ENCODE measurements at places on chromosomes 5 and 9.
A peak's percentile ranks its signal among the peaks of the same experiment; 100 is the strongest.

DNA sequence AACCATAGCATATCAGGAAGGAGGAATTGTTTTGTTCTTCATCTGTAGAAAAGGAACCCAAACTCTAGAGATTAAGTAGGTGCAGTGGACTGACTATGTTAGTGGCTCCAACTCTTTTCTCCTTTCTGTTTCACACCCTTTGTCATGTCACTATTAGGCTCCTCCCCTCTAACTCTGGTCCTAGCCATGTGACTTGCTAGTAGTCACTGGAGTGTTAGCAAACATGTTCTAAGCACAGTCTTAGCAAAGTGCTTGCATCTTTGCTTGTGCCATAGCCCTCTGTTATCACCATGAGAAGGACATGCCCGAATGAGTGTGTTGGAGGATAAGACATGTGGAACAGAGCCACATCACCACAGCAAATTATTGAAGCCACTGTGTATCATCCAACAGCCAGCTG is 55.4 kb upstream of the PPP3R2 start:
- DNase-seq = no peak

GRCh38 chr9:128891321-128892220 is 9.6 kb downstream of the LRRC8A start:
- DNase-seq = no peak

DNA sequence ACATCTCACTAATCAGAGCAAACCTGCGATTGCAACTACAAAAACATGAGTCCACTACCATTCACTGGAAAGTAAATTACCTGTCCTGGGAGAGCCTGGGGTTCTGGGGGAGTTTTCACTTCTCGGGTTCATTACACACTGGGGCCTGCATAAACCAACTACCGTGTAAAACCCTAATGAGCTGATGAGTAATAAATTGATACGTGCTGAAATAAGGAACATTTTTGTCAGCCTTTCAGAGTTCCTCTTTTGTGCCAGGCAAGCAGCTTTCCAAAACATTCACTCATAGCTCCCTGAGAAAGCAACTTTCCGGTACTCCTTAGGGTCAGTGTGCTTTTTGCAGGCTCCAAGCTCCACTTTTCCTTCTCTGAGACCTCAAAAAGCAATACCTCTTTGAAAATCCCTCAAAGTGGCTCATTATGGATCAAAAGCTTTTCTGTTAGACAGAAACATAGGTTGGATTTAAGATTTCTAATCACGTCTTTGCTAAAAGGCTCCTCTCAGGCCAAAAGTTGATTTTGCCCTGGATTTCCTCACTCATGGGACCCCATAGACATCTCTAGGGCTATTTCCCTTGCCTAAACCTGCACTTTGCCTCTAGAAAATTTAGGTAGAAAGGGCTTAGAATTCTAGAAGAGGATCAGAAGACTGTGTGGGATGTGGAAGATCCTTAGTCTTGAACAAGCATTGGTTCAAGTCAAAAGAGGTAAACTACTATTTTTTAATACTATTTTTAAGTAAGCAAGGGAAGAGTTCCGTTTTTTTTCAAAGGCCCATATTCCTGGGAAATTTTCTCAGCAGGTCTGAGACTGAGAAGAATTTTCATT is 74.8 kb downstream of the ST8SIA4 start:
- no peak for DNase-seq

DNA sequence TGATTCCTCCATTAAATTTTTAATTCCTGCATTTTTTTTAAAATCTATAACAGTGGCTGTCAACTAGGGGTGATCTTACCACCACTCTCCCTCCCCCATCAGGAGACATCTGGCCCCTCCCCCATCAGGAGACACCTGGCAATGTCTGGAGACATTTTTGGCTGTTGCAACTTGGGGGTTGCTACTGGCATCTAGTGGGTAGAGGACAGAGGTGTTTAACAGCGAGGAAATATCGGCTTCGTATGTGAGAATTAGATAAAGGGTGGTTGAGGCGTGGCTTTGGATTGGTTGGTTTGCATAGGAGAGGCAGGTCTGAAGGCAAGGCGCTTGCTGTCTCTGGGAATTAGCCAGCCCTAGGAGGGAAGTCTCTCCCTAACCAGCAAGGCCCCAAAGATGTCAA is 10.5 kb downstream of the CDHR2 start:
- DNase-seq = peak; percentile 40

DNA sequence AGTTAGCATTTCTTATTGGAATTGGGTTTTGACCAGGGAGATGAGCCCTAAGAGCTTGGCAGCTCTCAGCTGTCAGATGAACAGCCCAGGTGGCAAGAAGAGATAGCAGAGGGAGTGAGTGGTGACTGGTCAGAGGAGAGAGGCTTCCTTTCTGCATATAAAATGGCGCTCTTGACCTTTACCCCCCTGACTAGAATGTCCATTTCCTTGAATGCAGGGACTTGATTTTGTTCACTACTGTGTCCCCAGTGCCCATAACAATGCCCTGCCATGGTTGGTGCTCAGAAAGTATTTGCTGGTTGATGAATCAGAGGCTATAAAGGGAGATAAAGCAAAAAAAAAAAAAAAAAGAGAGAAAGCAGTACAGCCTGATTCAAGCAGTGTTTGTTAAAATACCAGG is 7.2 kb downstream of the CHMP5 start:
- no peak for DNase-seq

DNA sequence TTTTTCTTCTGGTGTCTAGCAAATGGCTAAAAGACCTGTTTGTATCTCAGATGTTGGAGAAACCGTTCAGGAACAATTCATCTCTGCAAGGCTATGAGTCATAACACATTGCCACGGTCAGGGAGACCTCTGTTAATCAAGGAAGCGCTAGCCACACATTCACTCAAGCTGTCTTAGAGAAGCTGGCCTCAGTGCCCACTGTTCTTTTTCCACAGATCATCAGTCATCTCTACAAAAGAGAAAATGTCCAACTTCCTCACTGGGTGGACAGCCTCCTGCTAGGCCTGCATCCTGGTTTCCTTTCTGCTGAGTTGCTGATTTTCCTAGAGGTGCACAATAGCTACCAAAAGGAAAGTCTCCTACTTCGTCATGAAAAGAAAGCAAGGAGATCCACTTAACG is 360.5 kb downstream of the BNC2 start:
- no peak for DNase-seq

DNA sequence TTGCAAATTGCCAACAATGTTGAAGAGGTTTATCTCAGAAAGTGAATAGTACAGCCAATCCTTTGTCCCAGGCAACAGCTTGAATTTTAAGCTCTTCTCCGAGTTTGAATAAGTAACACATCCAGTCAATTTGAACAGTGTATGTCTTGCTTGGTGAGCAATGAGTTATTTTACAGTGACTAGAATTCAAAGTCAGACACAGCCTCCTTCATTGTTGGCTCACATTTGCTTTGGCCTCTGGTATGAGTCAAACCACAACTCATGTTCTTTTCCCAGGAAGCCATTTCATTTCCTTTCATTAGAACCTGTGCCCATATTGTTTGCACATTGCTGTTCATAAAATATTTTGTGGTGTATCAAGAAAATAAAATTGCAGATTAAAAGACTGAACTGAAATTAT is 622.0 kb upstream of the DAB2 start:
- no peak for DNase-seq

DNA sequence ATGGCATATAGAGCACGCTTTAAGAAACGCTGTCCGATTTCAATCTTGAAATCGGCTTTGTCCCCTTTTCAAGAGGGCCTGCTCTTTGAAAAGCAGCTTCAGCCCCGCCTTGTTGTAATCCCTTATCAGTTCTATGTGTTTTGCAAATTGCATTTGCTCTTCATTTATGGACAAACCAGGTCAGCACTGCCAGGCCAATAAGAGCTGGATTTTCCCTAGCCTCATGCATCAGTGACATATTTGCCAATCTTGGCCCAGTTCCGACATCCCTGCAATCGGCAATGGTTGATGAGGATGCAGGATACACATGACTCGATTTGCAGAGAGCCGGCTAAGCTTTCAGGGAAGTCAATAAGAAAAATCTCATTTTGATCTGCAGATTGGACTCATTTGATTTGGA is 529.1 kb upstream of the CLINT1 start:
- no peak for DNase-seq

DNA sequence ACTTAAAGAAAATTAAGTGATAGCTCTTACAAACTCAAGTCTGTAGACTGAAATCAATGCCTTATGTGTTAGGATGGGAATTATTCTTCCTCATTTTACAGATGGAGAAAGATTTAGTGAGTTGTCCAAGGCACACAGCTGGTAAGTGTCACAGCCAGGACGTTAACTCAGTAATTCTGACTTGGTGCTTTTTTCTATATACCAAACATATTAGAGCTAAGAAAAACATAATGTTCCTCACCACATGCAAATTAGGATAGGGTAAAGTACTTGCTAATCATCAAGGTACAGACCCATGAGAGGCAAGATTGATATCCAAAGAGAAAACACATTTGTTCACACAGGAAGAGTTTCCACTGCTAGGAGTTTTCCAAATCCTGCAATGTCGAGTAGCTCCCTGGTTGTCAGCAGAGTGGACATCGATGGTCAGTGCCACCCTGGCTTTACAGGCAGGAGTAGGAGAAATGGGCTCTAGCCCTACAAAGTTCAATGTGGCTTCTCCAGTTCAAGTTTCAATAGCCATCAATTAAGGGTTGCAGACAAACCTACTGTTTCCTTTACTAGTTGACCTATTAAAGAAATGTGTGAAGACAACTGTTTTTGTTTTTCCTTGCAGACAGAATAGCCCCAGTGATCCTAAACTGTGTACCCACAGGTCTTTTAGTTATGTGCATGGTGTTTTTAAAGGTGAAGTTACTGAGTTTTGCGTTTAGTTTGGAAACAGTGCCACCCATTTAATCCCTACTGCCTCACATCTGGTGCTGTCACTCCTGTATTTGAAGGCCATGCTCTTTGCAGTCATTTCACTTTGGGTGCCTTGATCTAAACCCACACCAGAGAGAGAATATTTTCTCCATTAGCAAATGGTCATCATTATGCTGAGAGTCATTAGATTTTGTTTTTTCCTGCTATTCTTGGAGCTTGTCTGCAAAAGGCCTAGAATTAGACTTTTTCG is 460.8 kb upstream of the SMARCA2 start:
- no peak for DNase-seq

GRCh38 chr9:134895097-134895496 is 14.5 kb downstream of the FCN2 start:
- no peak for DNase-seq

DNA sequence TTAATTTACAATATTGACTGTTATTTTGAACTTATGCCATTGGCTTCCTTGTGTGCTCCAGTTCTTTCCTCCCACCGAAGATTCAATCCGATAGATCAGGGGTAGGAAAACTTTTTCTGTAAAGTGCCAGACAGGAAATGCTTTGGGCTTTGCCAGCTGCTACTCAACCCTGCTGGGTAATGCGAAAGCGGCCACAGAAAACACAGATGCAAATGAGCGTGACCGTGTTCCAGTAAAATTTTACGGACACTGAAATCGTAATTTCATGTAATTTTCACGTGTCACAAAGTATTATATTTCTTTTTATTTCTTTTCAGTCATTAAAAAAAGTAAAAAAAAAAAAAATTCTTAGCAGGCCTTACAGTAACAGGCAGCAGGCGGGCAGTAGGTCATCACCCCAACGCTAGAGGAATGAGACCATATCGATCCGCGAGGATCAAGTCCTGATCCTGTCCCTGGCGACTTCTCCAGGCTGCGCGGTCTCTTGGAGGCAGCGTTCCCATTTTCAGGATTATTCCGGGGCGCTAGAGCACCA is 599 bp downstream of the NMRK1 start:
- DNase-seq = peak; percentile 49

DNA sequence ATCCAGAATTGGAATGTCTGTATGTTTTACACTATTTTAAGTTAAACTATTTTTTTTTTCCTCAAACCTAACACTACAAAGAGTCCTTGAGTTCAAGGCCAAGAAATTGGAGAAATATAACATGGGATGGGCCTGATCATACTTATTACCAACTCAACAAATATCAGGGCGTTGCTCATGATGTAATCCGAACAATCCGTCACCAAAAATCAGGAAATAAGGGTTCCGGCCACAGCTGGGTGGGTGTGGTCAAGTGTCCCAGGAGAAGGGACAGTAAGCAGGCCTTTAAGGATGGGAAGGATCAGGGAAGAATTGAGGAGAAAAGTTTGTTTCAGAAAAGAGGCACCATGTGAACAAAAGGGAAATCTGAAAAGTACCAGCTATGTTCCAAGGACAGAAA is 29.8 kb downstream of the MED27 start:
- DNase-seq = no peak

GRCh38 chr5:15902066-15902465 is 277.5 kb downstream of the MARCHF11 start:
- DNase-seq = no peak

- DNase-seq = no peak
Measured at GRCh38 chr9:89667726-89668125, 62.9 kb downstream of the GADD45G start.

DNA sequence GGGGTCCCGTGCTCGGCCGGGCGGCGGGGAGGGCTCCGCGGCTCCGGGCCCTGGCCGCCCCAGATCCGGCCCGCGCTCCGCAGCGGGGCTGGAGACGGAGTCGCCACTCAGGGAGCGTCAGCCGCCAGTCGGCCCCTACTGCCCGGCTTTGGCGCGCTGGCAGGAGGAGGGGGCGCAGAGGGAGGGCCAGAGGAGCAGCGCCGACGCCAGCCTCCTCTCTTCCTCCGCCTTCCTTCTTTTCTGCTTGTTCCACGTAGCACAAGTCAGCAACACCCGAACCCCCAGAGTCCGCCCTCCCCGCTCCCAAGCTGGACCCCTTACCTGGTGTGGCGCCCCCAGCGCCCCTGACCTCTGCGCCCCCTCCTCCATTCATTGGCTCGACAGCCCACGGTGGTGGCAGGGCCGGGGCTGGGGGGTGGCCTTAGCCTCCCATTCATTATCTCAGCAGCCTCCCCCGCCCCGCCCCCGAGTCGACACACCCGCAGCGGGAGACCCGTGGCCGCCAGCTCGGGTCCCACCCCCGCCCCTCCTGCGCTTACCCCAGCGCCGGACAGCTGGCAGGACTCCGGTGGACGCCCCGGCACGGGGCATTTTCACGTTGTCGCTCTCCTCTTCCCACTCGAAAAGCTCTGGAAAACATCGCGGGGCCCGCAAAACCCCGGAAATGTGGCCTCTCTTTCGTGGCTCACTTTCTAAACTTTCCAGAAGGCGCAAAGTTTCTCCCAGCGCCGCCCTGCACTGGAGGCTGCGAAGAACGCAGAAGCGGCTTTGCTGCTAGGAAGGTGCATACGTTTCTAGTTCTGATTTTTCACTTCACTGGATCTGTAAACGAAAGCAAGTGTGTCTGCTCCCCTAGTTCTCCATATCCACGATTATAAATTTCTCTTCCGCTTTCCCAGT is at the start of gene LPAR1:
Gene LPAR1, minus strand, starts transcription at position 140 of the 900 bp plus-strand sequence. CDS start 66,353 bp downstream, outside the sequence.
- no peak for DNase-seq

DNA sequence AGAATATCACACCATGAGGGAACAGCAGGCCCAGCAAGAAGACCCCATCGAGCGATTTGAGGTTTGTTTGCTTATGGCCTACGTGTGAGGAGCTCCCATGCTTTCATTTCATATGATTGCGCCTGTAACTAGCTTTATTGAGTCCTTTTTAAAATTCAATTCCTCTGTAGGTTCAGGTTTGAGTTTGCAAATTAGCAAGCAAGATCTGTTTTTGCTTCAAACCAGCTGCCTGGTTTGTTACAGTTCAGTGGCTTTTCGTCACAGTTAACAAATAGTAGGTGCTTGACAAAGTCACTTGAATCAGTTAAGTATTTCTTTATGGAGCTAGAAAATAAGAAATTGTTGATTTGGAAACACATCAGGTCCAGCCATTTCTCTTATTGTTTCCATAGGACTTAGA is 56.3 kb downstream of the GPR21 start:
- DNase-seq = no peak

GRCh38 chr5:1182633-1183423 is 18.6 kb upstream of the SLC6A19 start:
- no peak for DNase-seq

Measured in CD4-positive, alpha-beta T cell treated with Interleukin-4 for 4 hours (primary cell).